ENCODE measurements at places on chromosomes 6 and 20.

DNA sequence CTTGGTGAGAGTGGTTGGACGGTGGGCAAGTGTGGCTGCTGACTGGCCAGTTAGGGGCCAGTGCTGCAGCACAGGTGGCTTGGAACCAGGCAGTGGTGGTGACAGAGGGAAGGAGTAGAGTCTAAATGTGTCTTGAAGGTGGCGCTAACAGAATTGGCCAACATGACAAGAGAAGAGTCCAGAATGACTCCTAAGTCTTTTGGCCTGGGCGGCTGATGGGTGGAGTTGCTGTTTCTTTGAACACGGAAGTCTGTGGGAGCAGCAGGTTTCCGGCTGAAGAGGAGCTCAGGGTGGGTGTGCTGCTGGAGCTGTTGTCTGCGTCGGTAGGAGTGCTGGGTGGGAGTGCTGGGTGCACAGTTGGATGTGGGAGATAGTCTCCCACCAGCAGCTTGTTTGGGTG lies 10.1 kb downstream of the LSM14B start:
- DNase-seq = no peak

- DNase-seq = peak; percentile 40
Measured at GRCh38 chr20:10603971-10604864, 69.6 kb downstream of the JAG1 start.

- DNase-seq = no peak
Measured at GRCh38 chr6:168598251-168599117, 157.5 kb downstream of the SMOC2 start.

- DNase-seq = no peak
Measured at GRCh38 chr6:75109765-75110164, 96.1 kb downstream of the COL12A1 start.

DNA sequence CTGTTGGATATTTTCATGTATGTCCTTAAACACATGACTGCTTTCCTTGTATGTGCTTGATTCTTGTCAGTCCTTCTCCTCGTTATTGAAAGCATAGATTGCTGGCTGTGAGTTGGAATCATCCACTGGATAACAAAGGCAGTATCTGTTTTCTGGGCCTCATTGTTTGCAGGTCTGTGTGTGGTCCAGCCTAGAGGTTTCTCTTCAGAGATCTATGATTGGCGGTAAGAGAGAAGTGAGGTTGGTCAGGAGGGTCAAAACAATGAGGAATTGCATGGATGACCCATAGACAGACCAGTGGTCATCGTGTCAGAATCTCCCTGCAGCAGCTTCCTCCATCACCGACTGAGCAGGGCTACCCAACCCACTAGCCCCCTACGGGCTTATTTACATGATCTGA lies 915.0 kb downstream of the KIF16B start:
- DNase-seq = no peak

DNA sequence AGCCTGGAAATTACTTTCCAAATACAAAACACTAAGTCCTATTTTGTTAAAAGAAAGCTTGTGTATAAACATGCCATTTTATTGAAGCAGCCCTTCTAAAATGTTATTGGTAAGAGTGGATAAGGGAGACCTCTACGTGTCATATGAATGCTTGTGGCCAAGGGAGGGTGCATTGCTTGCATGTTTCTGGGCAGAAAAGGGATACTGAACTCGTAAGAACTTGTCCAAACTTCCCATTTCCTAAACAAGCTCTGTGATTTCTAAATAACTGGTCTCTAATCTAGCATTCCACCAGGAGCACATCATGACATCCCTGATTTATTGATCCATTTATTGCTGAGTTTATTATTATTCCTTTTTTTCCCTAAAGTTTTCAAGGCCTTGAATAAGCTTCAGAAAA lies 474.1 kb downstream of the CD109 start:
- no peak for DNase-seq
